Neural progenitor cell (in vitro differentiated cells): ENCODE measurements at places on chromosomes 1 and 21.
A peak's percentile ranks its signal among the peaks of the same experiment; 100 is the strongest.

DNA sequence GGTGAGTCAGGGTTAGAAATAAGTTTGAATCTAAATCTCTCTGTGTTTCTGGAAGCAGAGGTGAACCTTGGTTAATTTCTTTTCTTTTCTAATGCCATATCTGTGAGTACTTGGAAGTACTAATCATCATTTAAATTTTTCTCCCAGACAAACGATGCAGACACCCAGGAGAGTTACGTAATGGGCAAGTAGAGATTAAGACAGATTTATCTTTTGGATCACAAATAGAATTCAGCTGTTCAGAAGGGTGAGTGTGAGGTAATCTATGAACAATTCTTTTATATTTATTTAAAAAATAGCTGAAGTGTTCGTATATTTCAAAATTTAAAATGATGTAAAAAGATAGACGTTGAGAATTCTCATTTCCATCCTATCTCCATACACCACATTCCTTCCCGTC, 11.2 kb downstream of the C4BPA start:
- H3K27me3 ChIP-seq, result no peaks in the 10 kb centered on the region
- no peak for DNase-seq
- no peak overlapping the region for H3K27ac ChIP-seq
- H3K36me3 ChIP-seq, result no peaks in the 10 kb centered on the region
- H3K4me1 ChIP-seq, result no peaks in the 10 kb centered on the region

GRCh38 chr1:32877211-32878110, 6.7 kb upstream of the FNDC5 start:
- no peak for DNase-seq
- H3K27me3 ChIP-seq, result no peaks in the 10 kb centered on the region
- peaks cover 38% of the 10 kb centered on the region for H3K4me1 ChIP-seq
- no peaks in the 10 kb centered on the region for H3K36me3 ChIP-seq

DNA sequence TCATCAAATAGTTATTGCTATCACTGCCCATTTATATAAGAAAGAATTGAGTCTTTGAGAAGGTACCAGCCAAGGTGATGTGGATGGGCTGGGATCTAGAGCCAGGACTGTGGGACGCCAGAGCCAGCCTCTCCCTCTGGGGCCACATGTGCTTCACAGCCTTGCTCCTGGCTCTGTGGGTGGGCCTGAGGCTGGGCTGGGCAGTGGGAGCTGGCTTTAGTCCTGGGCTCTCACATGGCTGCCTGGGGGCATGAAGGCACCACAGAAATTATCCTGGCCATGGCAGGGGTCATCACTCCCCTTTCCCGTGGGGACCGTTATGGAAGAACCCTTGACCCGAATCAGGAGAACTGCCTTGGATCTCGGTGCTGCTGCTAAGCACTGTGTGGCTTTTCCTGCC, 203.1 kb downstream of the TRABD2B start:
- H3K36me3 ChIP-seq, result no peaks in the 10 kb centered on the region
- H3K27me3 ChIP-seq, result no peaks in the 10 kb centered on the region
- no peak overlapping the region for H3K27ac ChIP-seq
- H3K4me1 ChIP-seq, result no peaks in the 10 kb centered on the region
- no peak overlapping the region for H3K4me3 ChIP-seq

DNA sequence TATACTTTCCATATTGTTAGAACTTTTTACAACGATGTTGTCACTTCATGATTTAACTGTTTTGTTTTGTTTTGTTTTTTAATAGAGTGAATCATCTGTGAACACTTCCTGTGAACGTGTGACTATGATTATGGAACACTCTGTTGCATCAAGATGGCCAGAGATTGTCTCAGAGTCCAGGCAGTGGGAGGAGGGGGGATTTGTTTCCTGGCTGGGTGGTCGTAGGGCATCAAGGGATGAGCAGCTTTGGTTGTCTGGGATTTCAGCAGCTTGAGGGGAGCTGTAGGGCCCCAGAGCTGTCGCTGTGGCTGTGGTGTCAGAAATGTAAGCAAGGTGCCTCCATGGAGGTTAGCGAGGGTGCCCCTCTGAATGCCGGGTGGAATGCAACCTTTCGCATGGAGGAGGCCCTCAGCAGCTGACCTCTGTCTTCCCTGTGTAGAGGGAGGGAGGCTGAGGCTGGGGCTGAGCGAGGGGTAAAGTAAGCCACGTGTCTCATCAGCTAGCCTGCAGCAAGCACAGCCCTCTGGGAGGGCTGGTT, 21.4 kb downstream of the NEK2 start:
- H3K36me3 ChIP-seq, result no peaks in the 10 kb centered on the region
- peaks cover 4% of the 10 kb centered on the region for H3K27me3 ChIP-seq
- H3K4me3 ChIP-seq, result no peak overlapping the region
- peak; percentile 9 for DNase-seq
- no peaks in the 10 kb centered on the region for H3K4me1 ChIP-seq

DNA sequence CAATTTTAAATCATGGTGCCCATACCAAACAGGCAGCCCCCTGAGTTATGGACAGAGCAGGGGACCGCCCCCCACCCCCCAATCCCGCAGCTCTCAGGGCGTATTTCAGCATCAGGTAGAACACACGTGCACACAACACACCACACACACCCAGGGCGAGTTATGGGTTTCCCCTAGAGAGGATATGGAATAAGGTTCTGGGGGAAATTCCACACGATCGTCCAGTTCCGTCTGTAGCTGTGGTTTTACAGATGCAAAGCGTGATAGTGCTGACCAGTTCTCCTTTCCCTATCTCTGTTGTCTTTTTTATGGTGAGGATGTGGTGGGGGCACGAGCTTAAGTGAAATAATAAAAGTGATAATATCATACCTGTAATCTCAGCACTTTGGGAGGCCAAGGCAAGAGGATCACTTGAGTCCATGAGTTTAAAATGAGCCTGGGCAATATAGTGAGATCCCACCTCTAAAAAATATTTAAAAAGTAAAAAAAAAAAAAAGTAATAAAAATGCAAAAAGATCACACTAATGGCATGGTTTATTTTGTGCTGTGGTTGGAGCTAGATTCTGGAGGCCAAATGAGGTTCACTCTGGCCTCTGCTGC, 25.1 kb downstream of the C2CD2 start:
- no peaks in the 10 kb centered on the region for H3K36me3 ChIP-seq
- H3K4me3 ChIP-seq, result no peak overlapping the region
- no peak overlapping the region for H3K27ac ChIP-seq
- no peaks in the 10 kb centered on the region for H3K27me3 ChIP-seq
- H3K4me1 ChIP-seq, result peaks cover 15% of the 10 kb centered on the region
- no peak for DNase-seq

DNA sequence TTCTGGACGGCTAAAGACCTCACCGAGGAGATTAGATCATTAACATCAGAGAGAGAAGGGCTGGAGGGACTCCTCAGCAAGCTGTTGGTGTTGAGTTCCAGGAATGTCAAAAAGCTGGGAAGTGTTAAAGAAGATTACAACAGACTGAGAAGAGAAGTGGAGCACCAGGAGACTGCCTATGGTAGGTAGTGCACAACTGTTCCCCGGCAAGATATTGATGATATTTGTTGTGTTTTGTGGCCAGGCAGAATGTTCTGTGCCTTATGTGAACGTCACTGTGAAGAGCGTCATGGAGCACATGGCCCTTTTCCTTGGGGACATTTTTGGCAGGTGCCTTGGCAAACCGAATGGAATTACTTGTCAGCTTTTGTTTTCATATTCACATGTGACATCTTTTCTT, 191.7 kb downstream of the DISC1 start:
- no peak for DNase-seq
- no peaks in the 10 kb centered on the region for H3K27me3 ChIP-seq
- H3K4me1 ChIP-seq, result no peaks in the 10 kb centered on the region

- H3K4me1 ChIP-seq, result no peaks in the 10 kb centered on the region
- no peaks in the 10 kb centered on the region for H3K27me3 ChIP-seq
- no peak for DNase-seq
- no peaks in the 10 kb centered on the region for H3K36me3 ChIP-seq
- H3K4me3 ChIP-seq, result no peak overlapping the region
- H3K27ac ChIP-seq, result no peak overlapping the region
These were observed 66.6 kb downstream of the MAN1C1 start for GRCh38 chr1:25683177-25683576.

GRCh38 chr1:228212966-228213844, 5.4 kb downstream of the OBSCN start:
- H3K27me3 ChIP-seq, result peaks cover 13% of the 10 kb centered on the region
- no peaks in the 10 kb centered on the region for H3K36me3 ChIP-seq
- peak; percentile 94 for DNase-seq
- peak overlapping the region; percentile 62 for H3K4me3 ChIP-seq
- H3K4me1 ChIP-seq, result peaks cover 3% of the 10 kb centered on the region

DNA sequence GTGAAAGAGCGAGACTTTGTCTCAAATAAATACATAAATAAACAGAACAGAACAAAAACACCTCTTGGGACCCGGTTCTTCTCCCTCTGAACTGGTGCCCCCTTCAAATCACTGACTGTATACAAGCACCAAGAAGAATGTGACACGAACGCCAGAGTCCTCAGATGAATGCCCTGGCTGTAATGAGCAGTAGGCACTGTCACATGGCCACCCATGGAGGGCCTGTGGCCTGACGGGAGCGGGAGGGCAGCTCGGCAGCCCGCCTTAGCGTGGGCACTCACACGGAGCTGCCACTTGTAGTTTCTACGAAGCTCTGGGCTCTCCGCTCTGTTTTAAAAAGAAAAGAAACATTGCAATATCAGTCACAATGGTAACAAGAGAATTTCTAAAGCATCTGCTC, 146.0 kb downstream of the PEX14 start:
- H3K36me3 ChIP-seq, result no peaks in the 10 kb centered on the region
- no peaks in the 10 kb centered on the region for H3K27me3 ChIP-seq
- no peak for DNase-seq
- no peak overlapping the region for H3K27ac ChIP-seq
- no peak overlapping the region for H3K4me3 ChIP-seq

- peaks cover 11% of the 10 kb centered on the region for H3K27me3 ChIP-seq
- H3K4me3 ChIP-seq, result no peak overlapping the region
- no peak overlapping the region for H3K27ac ChIP-seq
- no peak for DNase-seq
- H3K4me1 ChIP-seq, result no peaks in the 10 kb centered on the region
- H3K36me3 ChIP-seq, result no peaks in the 10 kb centered on the region
These were observed 346.0 kb downstream of the LMX1A start for GRCh38 chr1:165010418-165011070.

DNA sequence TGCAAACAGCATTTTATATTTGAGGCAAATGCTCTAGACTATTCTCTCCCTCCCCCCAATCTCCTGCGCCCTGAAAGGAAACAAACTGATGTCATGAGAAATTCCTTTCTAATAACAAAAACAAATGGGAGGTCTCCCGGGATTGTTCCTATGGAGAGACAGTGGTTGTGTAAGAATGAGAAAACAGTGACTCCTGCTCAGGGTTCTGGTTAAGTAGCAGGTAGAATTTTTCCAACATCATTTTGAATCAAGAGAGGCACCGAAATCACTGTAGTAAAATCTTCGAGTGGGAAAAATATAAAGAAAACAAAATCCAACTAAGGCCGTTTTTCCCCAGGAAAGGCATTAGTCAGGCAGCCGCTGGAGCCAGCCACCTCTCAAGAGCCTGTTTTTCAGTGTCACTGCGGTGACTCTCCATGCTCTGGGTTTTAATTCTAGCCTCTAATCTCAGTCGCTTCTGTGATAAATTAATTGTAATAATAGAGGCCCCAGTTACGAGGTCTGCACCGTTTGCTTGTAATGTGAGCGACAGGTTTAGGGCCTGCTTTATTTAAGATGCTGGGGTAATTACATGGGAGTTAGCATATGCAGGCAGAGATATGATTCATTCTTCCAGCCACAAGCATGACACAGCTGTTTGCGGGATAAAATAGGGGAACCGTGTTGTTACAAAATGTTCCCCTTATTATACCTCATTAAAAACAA, 80.3 kb downstream of the RNF220 start:
- no peak for DNase-seq
- peaks cover 8% of the 10 kb centered on the region for H3K4me1 ChIP-seq
- H3K27ac ChIP-seq, result no peak overlapping the region
- H3K27me3 ChIP-seq, result peaks cover 29% of the 10 kb centered on the region

GRCh38 chr21:16651956-16652355, 860.9 kb upstream of the CXADR start:
- no peaks in the 10 kb centered on the region for H3K27me3 ChIP-seq
- no peak for DNase-seq
- H3K36me3 ChIP-seq, result no peaks in the 10 kb centered on the region
- no peaks in the 10 kb centered on the region for H3K4me1 ChIP-seq

DNA sequence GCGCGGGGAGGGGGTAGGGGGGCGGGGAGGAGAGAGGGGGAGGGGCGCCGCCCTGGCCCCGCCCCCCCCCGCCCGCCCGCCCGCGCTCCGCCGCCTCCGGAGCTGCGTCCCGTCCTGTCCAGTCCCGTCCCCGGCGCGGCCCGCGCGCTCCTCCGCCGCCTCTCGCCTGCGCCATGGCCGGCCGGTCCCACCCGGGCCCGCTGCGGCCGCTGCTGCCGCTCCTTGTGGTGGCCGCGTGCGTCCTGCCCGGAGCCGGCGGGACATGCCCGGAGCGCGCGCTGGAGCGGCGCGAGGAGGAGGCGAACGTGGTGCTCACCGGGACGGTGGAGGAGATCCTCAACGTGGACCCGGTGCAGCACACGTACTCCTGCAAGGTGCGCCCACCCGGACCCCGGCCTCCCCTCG, at the start of gene AGRN:
AGRN (plus strand) TSS at position 121 of the 405 bp plus-strand sequence; CDS start at position 174, 53 bp downstream.
- peak within 1 kb of the TSS; percentile 69 for H3K4me3 ChIP-seq
- peak within 1 kb of the TSS; percentile 99 for H3K27ac ChIP-seq
- no peaks in the 10 kb centered on the region for H3K27me3 ChIP-seq
- peak; percentile 85 for DNase-seq
- no peaks in the 10 kb centered on the region for H3K36me3 ChIP-seq

DNA sequence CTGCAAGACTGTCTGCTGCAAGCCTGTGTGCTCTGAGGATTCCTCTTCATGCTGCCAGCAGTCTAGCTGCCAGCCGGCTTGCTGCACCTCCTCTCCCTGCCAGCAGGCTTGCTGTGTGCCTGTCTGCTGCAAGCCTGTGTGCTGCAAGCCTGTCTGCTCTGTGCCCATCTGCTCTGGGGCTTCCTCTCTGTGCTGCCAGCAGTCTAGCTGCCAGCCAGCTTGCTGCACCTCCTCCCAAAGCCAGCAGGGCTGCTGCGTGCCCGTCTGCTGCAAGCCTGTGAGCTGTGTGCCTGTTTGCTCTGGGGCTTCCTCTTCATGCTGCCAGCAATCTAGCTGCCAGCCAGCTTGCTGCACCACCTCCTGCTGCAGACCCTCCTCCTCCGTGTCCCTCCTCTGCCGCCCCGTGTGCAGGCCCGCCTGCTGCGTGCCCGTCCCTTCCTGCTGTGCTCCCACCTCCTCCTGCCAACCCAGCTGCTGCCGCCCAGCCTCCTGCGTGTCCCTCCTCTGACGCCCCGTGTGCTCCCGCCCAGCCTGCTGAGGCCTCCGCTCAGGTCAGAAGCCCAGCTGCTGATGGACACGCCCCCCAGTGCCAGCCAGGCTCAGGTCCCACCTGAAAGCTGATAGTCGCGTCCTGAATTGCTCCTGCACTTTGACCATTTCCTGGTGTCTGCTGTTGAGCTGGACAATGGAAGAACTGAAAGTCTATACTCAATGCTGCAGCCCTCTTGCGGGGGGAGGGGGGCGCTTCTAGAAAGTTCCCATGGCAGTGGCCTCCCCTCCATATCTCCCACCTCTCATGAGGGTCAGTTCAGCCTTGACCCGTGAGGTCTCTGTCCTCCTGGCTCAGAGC, 1.2 kb downstream of the KRTAP10-4 start:
- no peaks in the 10 kb centered on the region for H3K4me1 ChIP-seq
- no peaks in the 10 kb centered on the region for H3K27me3 ChIP-seq
- no peak for DNase-seq
- H3K36me3 ChIP-seq, result no peaks in the 10 kb centered on the region

GRCh38 chr1:231354330-231355020, 16.4 kb downstream of the SPRTN start:
- H3K36me3 ChIP-seq, result no peaks in the 10 kb centered on the region
- H3K4me1 ChIP-seq, result no peaks in the 10 kb centered on the region
- no peak overlapping the region for H3K4me3 ChIP-seq
- H3K27me3 ChIP-seq, result no peaks in the 10 kb centered on the region
- no peak overlapping the region for H3K27ac ChIP-seq

- DNase-seq, result no peak
- no peaks in the 10 kb centered on the region for H3K36me3 ChIP-seq
- no peak overlapping the region for H3K27ac ChIP-seq
These were observed 8.6 kb downstream of the WLS start for GRCh38 chr1:68223687-68224086.
